ENCODE measurements at places on chromosomes 3 and 15.

DNA sequence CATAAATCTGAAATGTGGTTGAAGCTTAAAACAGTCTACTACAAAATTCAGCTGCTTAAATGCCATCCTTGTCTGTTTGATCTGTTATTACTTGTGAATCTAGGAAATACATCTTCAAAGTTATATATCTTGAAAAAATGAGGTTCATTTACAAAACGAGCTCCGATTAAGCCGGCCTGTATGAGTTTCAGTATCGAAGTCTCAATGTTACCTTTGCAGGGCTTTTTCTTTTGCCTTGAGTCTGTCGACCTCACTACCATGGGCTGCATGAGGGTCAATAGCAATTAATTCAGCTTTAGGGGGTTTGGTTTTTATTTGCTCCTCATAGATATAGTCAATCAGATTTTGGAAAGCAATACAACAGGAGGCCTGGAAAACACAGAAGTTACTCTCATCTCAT is 23.2 kb downstream of the ERICH6 start:
- no peak for DNase-seq

- no peak for DNase-seq
Observed at GRCh38 chr15:82950746-82951370, 1.7 kb downstream of the HOMER2 start.

- DNase-seq: no peak
Observed at GRCh38 chr15:94041746-94042145, 189.6 kb upstream of the MCTP2 start.

GRCh38 chr15:29003191-29003839 is 117.5 kb downstream of the APBA2 start:
- no peak for DNase-seq

DNA sequence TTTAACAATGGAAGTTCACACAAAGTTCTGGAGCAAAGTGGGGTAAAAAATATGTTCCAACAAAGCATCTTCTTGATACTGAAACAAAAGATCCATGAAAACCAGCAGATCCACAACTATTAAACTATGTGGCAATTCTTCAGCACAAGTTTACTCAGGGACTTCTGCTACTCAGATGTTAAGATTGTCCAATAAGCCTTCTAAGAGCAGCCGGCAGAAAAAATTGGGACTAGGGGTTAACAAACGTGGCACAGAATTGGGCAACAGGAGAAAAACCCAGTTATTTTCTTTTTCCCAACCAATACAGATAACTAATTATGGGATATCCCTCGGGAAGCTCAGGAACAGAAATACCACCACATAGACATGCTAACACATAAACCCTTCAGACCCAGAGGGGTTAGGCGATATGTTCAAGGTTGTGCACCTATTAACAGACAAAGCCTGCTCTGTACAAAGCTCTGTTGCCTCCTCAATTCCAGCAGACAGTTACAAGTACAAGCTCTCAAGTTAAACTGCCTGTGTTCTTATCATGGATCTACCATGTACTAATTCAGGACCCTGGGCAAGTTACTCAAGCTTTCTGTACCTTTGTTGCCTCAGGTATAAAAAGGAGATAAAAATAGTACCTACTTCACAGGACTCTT is 6.8 kb downstream of the SSR3 start:
- DNase-seq: no peak

- no peak for DNase-seq
Observed at GRCh38 chr3:73179601-73180000, 118.1 kb downstream of the EBLN2 start.

- DNase-seq: no peak
Observed at GRCh38 chr3:114212646-114213045, 24.7 kb downstream of the ZNF80 start.

DNA sequence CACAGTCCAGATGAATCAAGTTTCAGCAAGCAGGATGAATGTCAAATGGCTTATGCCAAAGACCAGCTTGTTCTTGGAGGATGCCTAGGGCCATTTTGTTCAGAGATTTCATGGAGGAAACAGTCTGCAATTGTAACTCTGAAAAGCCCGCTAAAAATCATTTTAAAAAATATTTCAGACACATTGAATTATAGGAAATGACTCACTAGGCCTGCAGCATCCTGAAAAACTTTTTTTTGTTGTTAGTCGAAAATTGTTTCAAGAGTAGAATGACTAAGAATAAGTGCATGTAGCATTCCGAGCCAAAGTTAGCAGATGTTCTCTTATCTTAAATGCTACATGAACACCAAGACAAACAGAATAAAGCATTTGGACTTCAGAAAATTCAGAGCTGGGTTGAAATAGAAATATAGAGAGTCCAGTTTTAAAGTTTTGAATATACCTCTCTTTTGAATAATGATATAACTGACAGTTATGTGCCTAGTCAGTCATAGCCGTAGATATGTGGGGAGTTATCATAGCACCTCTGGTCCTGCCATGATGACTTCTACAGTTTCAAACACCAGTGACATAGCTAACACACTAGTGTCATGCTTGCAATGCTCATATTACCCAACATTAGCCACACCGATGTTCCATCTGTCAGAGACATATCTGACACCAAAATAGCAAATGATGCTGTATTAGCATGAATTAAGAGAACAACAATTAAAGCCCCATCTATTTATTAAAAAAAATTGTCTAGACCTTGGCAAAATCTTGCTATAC is 1462.8 kb upstream of the GBE1 start:
- no peak for DNase-seq

DNA sequence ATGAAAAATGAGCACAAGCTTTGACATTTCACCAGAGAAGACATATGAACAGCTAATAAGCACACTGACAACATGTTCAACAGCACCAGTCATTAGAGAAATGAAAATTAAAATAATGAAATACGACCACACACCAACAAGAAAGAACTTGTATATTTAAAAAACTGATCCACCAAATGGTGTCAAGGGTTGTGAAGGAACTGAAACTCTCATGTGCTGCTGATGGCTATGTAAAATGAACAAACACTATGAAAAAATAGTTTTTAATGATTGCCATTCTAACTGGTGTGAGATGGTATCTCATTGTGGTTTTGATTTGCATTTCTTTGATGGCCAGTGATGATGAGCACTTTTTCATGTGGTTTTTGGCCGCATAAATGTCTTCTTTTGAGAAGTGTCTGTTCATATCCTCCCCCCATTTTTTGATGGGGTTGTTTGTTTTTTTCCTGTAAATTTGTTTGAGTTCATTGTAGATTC is 193.8 kb downstream of the SCAPER start:
- no peak for DNase-seq

DNA sequence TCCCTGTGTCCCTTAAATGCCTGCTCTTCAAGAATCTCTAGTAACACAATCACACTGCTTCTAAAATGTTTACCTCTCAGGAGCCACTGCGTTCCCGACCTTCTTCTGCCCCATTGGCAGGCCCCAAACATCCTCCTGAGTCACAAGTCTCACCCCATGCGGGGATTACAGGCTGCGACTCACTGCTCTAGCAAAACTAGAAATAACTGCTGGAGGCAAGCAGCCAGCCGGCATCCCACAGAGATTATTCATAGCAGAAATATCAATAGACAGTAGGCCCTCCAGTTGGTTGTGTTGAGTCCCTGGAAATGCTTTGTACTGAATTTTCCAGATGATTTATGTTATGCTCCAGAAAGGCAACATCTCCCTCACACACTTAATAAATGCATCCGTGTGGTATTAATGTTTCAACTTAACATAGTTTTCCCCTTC is 64.8 kb downstream of the RFTN1 start:
- DNase-seq: no peak

DNA sequence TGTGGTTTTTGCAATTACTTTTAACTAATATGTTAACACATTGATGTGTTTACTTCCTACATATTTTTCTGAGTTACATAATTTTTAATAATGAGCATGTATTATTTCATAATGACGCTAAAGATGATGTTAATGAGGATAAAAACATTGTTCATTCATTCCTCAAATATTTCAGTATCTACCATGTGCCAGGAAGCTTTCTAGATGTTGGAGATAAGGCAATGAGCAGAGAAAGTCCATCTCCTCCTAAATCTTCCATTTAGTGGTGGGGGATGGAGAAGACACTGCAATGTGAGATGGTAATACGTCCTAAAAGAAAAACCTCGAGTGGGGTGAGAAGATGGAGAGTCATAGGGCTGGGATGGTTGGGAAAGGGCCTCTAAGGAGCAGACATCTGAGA is 132.7 kb downstream of the MYLK start:
- DNase-seq: no peak

- DNase-seq: no peak
Observed at GRCh38 chr3:106379251-106379750, 510.5 kb upstream of the CBLB start.

GRCh38 chr15:82165948-82166376 is 96.6 kb downstream of the EFL1 start:
- DNase-seq: no peak

DNA sequence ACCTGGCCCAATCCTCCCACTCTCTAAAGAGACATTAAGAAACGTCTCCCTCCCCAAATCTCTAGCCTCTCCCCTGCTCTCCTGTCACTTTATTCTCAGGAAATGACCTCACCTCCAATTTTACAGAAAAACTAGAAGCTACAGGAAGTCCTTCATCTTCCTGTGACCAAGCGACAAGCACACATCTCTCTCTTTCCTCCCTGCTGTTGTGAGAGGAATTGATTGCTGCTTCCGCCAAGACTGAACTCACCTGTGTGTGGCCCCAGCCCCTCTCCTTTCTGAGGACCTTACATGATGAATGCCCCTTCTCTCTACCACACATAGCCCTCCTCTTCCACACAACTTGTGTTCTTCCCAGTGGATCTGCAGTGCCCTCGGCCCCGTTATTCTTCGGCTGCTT is 18.2 kb downstream of the DNAJB8 start:
- no peak for DNase-seq

GRCh38 chr3:157079676-157080369 is 80.1 kb downstream of the CCNL1 start:
- no peak for DNase-seq

- DNase-seq: no peak
Observed at GRCh38 chr3:139523718-139524117, 15.8 kb downstream of the RBP1 start.

- no peak for DNase-seq
Observed at GRCh38 chr15:56064152-56064551, 70.7 kb upstream of the NEDD4 start.

- DNase-seq: no peak
Observed at GRCh38 chr3:179299999-179300613, 22.7 kb upstream of the ZNF639 start.

DNA sequence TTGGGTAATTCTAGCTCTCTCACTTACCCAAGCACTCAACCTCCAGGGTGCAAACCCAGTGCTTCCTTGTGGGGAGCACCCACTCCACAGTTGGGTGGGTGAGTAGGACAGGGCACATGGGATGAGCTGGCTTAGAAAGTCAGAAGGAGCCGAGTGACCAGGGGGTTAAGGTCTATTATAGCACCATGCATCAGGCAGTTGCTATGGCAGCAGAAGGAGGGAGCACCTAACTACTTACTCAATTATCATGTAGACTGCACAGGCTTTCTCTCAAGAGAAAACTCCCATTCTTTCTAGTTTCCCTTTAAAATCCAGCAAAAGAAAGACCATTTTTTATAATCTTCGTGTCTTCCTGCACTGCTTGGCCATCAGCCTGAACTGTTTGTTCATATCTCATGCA is 163.0 kb downstream of the OCA2 start:
- DNase-seq: no peak

GRCh38 chr15:64501396-64501715 is 41.0 kb downstream of the ZNF609 start:
- DNase-seq: no peak

DNA sequence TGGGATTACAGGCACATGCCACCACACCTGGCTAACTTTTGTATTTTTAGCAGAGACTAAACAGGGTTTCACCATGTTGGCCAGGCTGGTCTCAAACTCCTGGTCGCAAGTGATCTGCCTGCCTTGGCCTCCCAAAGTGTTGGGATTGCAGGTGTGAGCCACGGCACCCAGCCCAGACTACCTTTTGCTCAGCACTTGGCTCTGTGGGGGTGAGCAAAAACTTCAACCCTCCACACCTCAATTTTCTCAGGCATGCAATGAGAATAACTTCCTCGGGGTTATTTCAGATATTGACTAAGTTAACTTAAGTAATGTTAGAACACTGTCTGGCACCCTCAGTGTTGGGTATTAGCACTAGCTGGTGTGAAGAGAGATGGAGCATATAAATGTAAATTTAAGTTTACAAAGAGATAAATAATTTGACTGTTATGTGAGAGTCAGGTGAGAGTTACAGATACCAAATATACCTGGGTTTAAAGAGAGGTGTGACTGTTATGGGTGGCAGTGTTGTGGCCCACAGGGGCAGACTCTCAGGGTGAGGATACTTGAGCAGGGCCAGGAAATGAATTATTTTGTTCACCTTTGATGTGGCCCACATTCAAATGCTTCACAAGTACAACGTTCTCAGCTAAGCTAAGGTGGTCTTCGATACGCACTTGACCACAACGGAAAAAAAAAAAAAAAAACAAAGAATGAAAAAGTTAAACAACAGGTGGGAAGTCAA is 29.0 kb downstream of the CPOX start:
- no peak for DNase-seq

GRCh38 chr15:63492541-63493077 is 11.8 kb upstream of the USP3 start:
- no peak for DNase-seq

GRCh38 chr15:72962054-72962702 is 90.1 kb upstream of the NEO1 start:
- DNase-seq: no peak

DNA sequence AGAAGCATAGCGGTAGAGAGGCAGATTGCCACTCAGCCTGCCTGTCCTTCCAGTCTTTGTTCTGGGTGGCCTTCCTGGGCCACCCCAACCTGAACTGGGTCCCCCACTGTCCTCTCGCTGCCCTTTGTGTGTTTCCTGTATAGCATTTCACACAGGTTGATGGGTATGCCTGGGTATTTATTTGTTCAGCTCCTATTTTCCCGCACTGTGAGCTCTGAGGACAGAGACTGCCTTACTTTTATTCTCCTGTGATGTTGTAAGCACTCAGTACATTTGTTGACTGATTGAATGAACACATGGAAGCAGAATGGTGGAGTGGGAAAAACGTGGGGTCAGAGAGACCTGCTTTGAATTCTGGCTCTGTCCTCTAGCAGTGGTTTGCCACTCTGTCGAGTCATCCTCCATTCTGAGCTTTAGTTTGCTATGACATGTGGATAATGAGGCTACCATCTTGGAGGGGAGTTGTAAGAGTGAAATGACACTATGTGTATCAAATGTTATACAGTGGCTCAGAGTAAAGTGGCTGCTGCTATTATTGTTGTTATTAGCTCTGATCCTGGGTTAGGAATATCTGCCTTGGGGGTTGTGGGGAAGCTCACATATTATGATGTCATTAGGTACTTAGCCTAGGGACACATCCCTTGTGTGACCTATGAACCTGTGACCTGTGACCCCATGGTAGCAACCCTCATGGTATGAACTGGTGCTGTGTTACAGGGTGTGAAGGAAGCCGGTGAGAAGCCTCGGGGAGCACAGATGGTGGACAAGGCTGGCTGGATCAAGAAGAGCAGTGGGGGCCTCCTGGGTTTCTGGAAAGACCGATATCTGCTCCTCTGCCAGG is 6.4 kb downstream of the PLEKHO2 start:
- no peak for DNase-seq

- no peak for DNase-seq
Observed at GRCh38 chr3:197961582-197961945, 1.5 kb downstream of the LMLN start.

All from NCI-H1105 (cell line).